Muscle of leg (tissue), 16 donors: ENCODE measurements at places on chromosomes 12 and 14.
A peak's percentile ranks its signal among the peaks of the same experiment; 100 is the strongest.

DNA sequence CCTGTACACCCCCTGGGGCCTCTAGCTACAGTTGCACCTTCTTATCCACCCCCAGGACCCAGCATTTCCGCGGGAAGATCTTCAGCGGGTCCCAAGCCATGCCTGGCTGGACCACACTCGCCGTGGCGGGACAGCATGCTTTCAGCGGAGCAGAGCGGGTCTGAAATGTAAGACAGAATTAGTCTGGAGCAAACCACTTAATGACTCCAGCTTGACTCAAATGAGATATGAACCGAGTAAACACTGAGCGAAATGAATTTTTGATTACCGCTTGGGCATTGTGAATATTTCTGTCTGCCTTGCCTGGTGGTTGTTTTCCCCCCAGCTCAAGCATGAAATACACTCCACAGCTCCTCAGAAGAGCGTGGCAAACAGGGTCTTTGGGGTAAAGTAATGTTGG, 60.8 kb downstream of the SLC24A4 start:
- H3K4me1 ChIP-seq = peaks cover 5% of the 10 kb centered on the region
- peaks cover 3% of the 10 kb centered on the region for H3K27me3 ChIP-seq
- no peak for DNase-seq

DNA sequence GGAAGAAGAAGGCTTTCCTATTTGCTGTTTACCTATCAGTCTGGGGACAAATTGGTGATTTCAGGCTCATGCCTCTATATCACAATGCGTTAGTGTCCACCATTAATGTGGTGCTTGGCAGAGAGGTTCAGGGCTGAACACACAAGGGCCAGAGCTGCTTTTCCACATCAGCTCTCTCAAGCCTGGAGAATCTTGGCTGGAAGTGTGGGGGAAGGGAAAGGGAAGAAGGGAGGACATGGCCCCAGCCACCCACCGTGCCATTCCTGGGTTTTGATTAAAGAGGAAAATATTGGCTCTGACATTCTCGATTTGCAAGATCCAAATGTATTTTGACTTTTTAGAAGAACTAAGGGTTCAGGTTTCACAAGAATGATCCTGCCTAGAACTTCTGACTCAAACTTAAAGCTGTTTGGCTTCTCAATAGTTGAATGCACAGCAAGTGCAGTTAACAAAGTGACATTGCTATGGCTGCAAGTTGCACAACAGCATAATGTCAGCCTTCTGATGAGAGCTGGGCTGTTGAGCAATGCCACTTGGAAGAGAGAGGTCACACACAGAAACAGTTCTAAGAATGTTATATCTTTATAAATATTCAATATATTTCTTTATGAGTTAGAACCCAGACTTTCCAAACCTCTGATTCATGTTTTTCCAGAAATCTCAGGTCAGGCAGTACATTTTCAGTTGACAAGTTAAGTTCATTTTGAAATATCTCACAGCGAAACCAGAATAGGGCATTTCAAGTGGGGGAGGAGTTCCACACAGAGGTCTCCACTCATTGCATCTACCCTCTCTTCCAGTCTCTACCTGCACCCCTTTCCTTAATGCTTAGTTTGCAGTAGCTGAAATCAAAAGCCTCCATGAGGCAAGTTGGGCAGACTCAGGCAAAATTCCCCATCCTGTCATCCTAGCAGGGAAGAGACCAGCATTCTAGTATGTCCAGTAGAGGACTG, 25.3 kb downstream of the IGF1 start:
- H3K4me1 ChIP-seq = no peaks in the 10 kb centered on the region
- no peak overlapping the region for H3K4me3 ChIP-seq
- H3K27me3 ChIP-seq = no peaks in the 10 kb centered on the region
- H3K27ac ChIP-seq = no peak overlapping the region
- H3K36me3 ChIP-seq = no peaks in the 10 kb centered on the region

DNA sequence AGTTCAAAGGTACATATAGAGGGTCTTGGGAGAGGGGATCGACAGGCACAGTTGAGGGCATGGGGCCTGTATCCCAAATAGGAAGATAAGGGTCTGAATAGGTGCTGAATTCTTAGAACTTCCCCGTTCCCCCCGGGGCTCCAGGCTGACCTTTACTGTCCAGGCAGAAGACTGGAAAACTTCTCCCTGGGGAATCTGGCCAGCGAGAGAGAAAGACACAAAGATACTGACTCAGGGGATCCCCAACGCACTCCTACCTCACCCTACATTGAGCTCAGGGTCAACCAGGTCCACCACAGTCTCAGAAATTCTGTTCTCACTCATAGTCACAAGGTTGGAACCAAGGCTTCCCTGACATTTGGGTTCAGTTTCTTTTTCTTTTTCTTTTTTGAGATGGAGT, 46.2 kb downstream of the ACACB start:
- DNase-seq = no peak
- H3K27me3 ChIP-seq = no peaks in the 10 kb centered on the region
- H3K4me1 ChIP-seq = no peaks in the 10 kb centered on the region

DNA sequence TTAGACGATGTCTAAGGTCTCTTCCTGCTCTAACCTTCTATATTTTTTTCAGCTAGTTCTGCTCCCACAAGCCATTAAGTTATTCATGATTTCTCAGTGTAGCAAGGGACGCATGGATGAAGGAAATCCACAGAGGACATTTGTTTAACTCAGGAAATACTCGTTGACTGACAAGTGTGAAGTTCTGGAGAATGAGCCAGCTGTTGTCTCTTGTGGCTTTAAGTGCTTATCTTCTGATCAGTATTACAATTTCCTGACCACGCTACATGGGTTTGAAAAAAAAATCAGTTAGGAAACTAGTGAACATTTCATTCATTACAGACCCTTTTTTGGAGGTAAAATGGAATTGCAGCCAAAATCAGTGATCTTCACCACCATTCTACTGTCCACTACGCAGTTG, 53.1 kb downstream of the GUCY2C start:
- H3K4me1 ChIP-seq = no peaks in the 10 kb centered on the region
- no peaks in the 10 kb centered on the region for H3K27me3 ChIP-seq
- H3K4me3 ChIP-seq = no peak overlapping the region
- no peak overlapping the region for H3K27ac ChIP-seq
- no peaks in the 10 kb centered on the region for H3K36me3 ChIP-seq

DNA sequence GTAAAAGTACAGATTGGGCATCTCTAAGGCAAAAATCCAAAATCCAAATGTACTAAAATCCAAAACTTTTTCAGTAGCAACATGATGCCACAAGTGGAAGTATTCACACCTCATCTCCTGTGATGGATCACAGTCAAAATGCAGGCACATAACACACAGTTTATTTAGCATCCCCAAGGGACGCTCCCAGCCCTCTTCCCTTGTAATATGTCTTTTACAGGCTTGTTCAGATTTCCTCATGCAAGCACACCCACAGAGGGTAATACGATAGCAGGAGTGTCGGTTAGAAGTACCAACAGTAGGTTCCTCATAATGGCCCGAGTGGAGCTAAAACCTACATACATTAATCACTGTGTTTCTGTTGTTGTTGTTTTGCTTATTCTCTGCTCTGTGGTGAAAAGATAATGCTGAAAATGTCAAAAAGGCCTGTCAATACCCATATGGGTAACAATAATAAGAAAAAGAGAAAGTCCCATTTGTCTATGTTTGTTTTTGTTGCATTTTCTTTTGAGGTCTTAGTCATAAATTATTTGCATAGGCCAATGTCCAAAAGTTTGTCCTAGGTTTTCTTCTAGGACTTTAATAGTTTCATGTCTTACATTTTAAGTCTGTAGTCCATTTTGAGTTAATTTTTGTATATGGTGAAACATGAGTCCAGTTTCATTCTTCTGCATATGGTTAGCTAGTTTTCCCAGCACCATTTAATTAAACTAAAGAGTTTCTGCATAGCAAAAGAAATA, 133.1 kb downstream of the LRIG3 start:
- DNase-seq = no peak
- H3K36me3 ChIP-seq = no peaks in the 10 kb centered on the region
- no peak overlapping the region for H3K4me3 ChIP-seq

GRCh38 chr12:14959916-14960496, 1.4 kb downstream of the ARHGDIB start:
- no peak for DNase-seq
- H3K36me3 ChIP-seq = no peaks in the 10 kb centered on the region
- no peaks in the 10 kb centered on the region for H3K4me1 ChIP-seq
- H3K27ac ChIP-seq = peak overlapping the region; percentile 50

DNA sequence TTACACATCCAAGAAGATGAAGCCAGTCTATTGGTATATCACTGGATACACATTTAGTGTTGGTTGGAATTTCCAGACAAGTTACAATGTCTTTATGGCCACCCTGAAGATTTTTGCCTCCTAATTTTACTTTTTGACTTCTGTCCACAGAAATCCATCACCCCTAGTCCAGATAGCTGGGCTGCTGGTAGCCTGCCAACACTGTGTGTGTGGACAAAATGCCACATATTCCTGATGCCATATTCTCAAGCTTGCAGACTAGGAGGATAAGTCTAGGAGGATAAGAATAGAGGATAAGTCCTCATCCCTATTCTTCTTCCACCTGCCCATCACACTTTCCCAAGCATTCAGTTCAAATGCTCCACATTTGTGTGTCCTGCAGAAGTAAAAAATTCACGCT, 4.6 kb downstream of the ESR2 start:
- H3K27me3 ChIP-seq = peaks cover 11% of the 10 kb centered on the region
- no peak overlapping the region for H3K27ac ChIP-seq
- DNase-seq = no peak

GRCh38 chr12:48422060-48422459, 50.3 kb upstream of the ANP32D start:
- H3K4me1 ChIP-seq = no peaks in the 10 kb centered on the region
- no peak overlapping the region for H3K4me3 ChIP-seq
- DNase-seq = peak; percentile 14
- H3K27ac ChIP-seq = no peak overlapping the region
- no peaks in the 10 kb centered on the region for H3K27me3 ChIP-seq

- no peak overlapping the region for H3K4me3 ChIP-seq
- H3K36me3 ChIP-seq = peaks cover 10% of the 10 kb centered on the region
- no peaks in the 10 kb centered on the region for H3K27me3 ChIP-seq
- DNase-seq = no peak
- peaks cover 10% of the 10 kb centered on the region for H3K4me1 ChIP-seq
These were observed 62.3 kb downstream of the BEGAIN start for GRCh38 chr14:100524933-100525243.

DNA sequence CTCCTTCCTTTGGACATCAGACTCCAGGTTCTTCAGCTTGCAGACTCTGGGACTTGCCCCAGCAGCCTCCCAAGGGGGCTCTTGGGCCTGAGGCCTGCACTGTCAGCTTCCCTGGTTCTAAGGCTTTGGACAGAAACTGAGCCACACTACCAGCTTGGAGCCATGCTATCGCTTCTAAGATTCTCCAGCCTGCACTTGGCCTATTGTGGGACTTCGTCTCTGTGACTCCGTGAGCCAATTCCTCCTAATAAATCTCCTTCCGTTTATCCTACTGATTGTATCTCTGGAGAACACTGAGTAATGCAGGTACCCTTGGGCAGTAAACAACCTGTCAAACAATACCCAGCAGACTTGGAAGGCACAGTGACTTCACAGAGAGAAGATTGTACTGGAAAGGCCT, 24.9 kb upstream of the RHOJ start:
- no peaks in the 10 kb centered on the region for H3K36me3 ChIP-seq
- no peaks in the 10 kb centered on the region for H3K27me3 ChIP-seq
- no peak for DNase-seq
- peak overlapping the region; percentile 49 for H3K27ac ChIP-seq

GRCh38 chr12:25775968-25776367, 182.5 kb upstream of the RASSF8 start:
- H3K36me3 ChIP-seq = no peaks in the 10 kb centered on the region
- H3K4me1 ChIP-seq = no peaks in the 10 kb centered on the region
- H3K27me3 ChIP-seq = no peaks in the 10 kb centered on the region
- H3K4me3 ChIP-seq = no peak overlapping the region

DNA sequence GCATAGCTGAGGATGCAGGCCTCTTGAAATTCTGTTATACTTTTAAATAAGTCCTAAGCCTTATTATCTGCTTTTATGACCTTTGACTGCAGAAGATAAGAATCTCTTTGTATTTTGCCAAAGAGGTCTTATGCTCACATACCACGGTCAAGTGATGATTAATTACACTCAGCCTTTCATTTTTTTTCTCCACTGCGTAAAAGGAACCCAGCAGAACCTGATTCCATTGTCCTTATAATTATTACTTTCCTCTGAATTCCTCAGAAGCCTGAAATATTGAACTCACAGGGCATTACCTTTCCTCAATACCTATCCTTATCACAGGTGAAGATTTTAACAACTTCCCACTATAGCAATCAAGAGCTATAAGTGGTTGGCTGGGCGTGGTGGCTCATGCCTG, 498.7 kb upstream of the RPL10L start:
- no peak for DNase-seq
- no peaks in the 10 kb centered on the region for H3K4me1 ChIP-seq
- H3K27me3 ChIP-seq = no peaks in the 10 kb centered on the region
- no peak overlapping the region for H3K4me3 ChIP-seq
- no peaks in the 10 kb centered on the region for H3K36me3 ChIP-seq
- H3K27ac ChIP-seq = no peak overlapping the region

DNA sequence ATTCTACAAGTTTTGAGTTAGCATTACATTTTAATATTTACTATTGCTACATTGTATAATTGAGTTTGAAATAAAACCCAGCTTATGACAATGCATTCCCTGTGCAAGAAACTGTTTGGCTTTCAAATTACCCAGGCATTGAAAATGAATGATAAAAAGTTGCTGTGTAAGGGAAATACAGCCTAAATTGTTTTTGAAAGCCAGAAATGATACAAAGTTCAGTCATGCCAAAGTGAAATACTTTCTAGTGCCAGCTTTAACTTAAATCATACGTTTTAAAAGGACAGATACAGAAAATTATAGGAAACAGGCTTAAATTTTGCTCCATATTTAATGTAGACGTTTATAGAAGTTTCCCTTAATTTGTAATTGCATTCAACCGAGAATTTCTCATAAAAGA, 2.8 kb downstream of the MGAT2 start:
- no peak for DNase-seq
- H3K27ac ChIP-seq = no peak overlapping the region
- no peaks in the 10 kb centered on the region for H3K27me3 ChIP-seq
- H3K4me1 ChIP-seq = peaks cover 13% of the 10 kb centered on the region

DNA sequence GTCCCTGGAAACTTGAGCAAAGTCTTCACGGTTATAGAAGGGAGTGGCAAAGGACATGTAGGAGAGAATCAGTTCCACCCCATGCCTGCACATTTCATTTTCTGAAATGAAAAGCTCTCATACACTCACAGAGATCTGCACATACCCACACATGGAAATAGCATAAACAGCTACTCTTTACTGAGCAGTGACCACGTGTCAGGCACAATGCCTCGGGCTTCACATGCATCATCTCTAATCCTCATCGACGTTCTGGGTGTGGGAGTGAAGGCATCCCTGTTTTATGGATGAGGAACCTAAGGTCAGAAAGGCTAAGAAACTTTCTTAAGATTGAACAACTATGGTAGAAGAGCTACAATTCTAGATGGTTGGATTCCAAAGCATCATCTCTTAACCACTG, 198.8 kb downstream of the DAD1 start:
- no peak overlapping the region for H3K27ac ChIP-seq
- DNase-seq = no peak
- no peak overlapping the region for H3K4me3 ChIP-seq
- no peaks in the 10 kb centered on the region for H3K27me3 ChIP-seq

- no peaks in the 10 kb centered on the region for H3K4me1 ChIP-seq
- no peak for DNase-seq
- no peak overlapping the region for H3K4me3 ChIP-seq
- no peaks in the 10 kb centered on the region for H3K27me3 ChIP-seq
These were observed 91.5 kb upstream of the PTGDR start for GRCh38 chr14:52175982-52176502.
